ENCODE measurements at places on chromosomes 3 and 15.

DNA sequence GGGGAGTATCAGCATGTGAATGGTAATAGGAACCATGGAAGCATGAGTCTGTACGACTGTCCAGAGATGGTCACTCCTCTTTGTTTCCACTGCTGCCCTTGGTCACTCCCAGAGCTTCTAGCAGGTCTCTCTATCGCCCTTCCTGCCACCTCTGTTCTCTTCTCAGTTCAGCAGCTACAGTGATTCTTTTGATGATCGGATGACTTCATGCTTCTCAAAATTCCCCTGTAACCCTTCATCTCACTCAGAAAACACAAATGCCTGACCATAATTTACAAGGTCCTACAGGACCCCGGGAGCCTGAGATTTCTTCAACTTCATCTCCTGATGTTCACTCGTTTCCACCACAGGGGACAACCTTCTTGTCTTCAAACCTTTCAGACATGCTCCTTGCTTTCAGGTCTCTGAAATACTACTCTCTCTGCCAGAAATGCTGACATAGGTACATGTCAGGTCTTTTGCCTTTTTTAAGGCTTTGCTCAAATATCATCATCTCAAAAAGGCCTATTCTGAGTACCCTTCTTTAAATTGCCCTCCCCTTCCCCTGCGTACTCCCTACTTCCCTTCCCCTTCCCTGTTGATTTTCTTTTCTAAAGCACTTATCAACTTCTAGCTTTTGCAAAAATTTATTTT, 42.1 kb upstream of the BHLHE40 start:
- no peak for DNase-seq

GRCh38 chr15:101008158-101009139, 89.3 kb downstream of the LRRK1 start:
- DNase-seq = peak; percentile 72

DNA sequence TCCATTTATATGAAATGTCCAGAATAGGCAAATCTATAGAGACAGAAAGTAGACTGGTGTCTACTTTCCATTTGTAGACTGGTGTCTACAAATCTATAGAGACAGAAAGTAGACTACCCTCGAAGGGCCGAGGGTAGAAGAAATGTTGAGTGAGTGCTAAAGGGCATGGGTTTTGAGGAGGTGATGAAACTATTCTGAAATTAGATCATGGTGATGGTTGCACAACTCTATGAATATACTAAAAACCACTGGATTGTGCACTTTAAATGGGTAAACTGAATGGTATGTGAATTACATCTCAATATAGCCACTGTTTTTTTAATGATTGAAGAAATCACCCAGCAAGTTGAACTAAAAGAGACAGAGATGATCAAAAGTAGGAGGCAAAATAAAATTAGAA, 27.9 kb downstream of the TP53BP1 start:
- peak; percentile 91 for DNase-seq

DNA sequence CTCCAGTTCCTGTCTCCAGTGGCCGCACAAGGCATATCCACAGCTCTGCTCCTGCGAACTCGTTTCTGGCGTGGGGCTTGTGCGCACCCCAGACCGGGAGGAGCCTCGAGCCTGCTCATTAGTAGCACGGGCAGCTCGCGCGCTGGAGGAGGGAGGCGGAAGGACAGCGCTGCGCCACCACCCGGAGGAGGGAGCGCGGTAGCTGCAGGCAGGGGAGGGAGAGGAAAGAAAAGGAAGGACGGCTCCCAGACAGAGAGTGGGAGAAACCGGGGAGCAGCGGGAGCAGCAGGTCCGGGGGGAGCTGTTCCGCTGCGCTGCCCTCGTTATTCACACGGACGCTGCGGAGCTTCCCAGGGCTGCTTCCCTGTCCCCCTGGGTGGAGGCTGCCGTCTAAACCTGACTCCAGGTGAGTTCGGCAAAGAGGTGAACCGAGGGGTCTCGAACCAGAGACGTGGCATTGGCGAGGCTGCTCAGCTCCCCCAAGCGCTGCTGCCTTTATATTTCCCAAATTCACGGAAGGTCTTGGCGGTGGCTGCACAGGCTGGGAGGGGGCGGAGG, 121.3 kb upstream of the ZNF717 start:
- peak; percentile 35 for DNase-seq

GRCh38 chr3:146249921-146250320, 984 bp downstream of the PLSCR4 start:
- no peak for DNase-seq

DNA sequence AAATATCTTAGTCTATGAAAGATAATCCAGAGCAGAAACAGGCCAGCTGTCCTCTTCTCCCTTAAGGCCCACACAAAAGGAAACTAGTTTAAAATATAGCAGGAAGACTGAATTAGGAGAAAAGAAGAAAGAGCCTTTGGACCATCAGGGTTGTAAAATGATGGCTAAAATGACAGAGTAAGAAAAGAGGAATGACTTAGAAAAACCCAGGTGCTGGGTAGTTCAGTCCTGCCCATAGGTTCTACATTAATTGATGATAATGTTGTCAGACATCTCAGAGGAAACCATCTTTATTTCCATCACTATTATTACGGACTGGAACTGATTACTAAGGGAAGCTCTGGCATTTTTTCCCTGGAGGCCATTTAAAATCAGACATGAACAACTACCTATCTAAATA, 142.8 kb upstream of the STT3B start:
- no peak for DNase-seq

DNA sequence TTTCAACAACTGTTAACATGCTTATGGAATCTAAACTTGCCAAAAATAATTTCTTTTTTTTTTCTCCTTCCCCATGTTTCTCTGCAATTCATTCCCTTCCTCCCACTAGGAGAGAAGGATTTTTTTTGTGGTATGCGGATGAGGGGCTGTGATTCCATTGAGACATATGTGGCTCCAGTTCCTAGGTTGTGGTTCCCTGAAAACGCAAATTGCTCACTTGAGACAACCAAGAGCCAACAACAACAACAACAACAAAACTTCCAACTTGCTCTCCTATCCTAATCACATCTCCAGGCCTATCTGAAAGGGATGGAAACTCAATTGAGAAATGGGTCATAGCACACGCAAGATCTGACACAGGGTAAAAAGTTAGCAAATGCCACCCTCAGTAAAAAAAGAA, 406.5 kb upstream of the TGFBR2 start:
- peak; percentile 71 for DNase-seq

- DNase-seq = no peak
Observed at GRCh38 chr3:14837878-14838258, 19.1 kb downstream of the FGD5 start.

GRCh38 chr3:143881095-143881494, 32.8 kb upstream of the SLC9A9 start:
- DNase-seq = no peak

GRCh38 chr3:36095238-36095637, 285.1 kb upstream of the STAC start:
- no peak for DNase-seq

- no peak for DNase-seq
Observed at GRCh38 chr3:169804681-169805080, 8.0 kb upstream of the LRRIQ4 start.

GRCh38 chr3:108914774-108915641, 38.7 kb downstream of the GUCA1C start:
- DNase-seq = peak; percentile 59

GRCh38 chr15:60656481-60656880, 177.5 kb upstream of the ICE2 start:
- peak; percentile 66 for DNase-seq

DNA sequence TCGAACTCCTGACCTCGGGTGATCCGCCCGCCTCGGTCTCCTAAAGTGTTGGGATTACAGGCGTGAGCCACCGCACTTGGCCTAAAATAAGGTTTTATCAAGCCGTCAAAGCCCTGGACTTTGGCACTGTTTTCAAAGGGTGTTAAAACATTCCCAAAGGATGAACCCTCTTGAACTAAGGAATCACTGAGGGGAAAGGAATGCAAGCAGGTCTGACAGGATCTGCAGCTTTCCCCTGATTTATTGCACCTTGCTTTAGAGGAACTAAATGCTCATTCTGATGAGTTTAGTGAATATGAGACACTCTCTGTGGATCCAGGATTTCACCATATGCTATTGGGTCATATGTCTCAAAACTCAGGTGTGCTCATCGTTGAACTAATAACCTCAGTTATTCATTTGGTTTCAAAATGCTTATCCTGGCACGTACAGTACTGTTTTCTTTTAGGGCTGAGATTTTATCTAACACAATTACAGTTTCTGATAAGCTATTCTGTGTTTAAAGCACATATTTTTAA, 63.0 kb upstream of the TSC22D2 start:
- peak; percentile 94 for DNase-seq

- no peak for DNase-seq
Observed at GRCh38 chr3:70110066-70110465, 110.5 kb downstream of the SAMMSON start.

DNA sequence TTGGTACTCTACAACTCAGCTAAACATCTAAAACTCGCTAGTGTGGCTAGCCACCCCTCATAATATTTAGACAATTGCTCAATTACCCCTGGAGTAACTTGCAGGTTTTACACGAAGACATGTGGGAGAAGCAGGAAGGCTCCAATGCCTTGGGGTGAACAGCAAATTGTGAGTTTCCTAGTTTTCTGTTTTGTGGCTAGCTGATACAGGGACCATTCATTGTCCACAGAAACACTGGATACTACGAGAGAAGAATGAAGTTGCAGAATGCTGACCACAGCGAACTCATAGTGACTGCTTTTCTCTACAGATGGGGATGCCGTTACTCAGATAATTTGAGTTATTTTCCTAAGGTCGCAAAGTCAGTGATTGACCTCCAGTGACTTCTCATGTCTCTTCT, 212.9 kb downstream of the P3H2 start:
- no peak for DNase-seq

DNA sequence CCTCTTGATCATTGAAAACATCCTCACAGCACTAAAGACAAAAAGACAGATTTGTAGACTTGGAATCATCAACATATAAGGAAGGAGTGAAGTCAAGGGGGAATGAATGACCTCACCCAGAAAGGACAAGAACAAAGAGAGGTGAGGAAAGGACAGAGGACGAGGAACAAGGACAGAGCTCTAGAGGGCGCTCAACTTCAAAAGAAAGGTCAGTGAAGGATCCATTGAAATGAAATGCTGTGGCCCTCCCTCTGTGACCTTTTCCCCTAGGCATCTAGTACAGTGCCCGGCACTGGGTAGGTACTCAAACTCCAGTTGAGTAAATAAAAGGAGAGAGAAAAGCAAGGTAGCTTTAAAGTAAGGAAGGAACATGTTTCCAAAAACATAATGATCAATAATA, 2.6 kb downstream of the ATP8B4 start:
- DNase-seq = no peak

GRCh38 chr15:88878720-88879184, 16.6 kb downstream of the HAPLN3 start:
- DNase-seq = peak; percentile 37

- no peak for DNase-seq
Observed at GRCh38 chr3:196771067-196771466, 31.4 kb downstream of the PAK2 start.

GRCh38 chr3:171640520-171641412, 169.5 kb downstream of the PLD1 start:
- peak; percentile 62 for DNase-seq

- peak; percentile 8 for DNase-seq
Observed at GRCh38 chr3:24981924-24982323, 446.1 kb upstream of the RARB start.

DNA sequence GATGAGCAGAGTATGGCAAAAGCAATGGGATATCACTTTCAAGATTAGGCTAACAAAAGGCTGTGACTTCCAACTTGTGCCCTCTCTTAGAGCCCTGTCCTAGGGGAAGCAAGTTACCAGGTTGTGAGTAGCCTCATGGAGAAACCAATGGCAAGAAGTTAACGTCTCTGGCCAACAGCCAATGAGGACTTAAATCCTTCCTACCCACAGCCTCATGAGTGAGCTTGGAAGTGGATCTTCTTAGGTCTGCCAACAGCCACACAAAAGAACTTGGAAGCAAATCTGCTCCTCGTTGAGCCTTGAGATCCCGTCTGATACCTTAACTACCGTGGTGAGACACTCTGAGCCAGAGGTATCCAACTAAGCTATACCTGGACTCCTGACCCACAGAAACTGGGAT, 5.7 kb downstream of the NME9 start:
- DNase-seq = no peak

DNA sequence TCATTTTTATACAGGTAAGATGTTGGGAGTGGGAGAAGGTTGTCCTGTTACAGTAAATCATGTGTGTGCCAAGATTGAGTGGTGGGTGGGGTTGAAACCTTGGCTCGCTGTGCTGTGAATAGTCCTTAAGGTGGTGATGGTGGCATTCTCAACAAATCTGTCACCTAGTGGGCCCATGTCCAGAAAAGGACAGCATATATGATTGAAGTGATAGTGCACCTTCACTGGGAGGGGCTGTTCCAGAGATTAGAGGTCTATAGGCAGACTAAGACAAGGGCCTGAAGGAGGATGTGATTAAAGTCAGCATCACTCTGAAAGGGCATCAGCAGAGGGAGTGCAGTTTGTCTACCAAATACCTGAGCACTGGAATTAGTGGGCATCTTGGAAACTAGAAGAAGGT, 374.2 kb upstream of the C2CD4B start:
- no peak for DNase-seq

- DNase-seq = no peak
Observed at GRCh38 chr3:48367201-48367600, 4.8 kb upstream of the FBXW12 start.

GRCh38 chr3:159929171-159930141, 59.2 kb upstream of the IL12A start:
- peak; percentile 81 for DNase-seq

- no peak for DNase-seq
Observed at GRCh38 chr3:30458376-30459171, 147.8 kb upstream of the TGFBR2 start.

DNA sequence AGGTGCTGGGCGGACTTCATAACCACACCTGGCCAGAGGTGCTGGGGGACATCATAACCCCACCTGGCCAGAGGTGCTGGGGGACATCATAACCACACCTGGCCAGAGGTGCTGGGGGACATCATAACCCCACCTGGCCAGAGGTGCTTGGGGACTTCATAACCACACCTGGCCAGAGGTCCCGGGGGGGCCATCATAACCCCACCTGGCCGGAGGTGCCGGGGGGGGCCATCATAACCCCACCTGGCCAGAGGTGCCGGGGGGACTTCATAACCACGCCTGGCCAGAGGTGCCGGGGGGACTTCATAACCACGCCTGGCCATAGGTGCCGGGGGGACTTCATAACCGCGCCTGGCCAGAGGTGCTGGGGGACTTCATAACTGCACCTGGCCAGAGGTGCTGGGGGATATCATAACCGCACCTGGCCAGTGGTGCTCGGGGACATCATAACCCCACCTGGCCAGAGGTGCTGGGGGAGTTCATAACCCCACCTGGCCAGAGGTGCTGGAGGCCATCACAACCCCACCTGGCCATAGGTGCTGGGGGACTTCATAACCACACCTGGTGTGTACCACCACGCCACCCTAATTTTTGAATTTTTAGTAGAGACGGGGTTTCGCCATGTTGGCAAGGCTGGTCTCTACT, 10.7 kb upstream of the TUBGCP5 start:
- DNase-seq = no peak

DNA sequence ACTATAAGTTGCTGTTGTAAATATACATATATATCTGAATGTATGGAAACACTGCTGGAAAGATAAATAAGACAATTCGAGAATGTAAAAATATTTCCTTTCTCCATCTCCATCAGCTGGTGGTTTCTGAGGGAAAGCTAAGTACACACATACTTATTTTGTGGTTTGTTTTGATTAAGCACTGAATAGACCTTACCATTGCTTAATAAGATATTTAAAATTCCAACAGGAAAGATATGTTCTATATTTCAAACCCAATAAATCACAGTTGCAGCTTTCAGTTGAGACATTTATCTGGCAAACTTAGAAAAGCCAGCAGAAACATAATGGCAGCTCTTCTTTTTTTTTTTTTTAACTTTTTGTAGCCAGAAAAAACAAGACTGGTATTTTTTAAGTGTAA, 160.4 kb downstream of the VGLL3 start:
- peak; percentile 88 for DNase-seq

All from fibroblast of upper back skin (primary cell).